ENCODE measurements at places on chromosomes 6 and 20.

DNA sequence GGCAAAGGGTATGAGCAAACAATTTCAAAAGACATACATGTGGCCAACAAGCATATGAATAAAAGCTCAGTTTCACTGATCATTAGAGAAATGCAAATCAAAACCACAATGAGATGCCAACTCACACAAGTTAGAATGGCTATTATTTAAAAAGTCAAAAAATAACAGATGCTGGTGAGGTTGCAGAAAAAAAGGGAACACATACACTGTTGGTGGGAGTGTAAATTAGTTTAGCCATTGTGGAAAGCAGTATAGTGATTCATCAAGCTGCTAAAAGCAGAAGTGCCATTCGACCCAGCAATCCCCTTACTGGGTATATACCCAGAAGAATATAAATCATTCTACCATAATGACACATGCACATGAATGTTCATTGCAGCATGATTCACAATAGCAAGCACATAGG, 6.7 kb upstream of the KHDC1L start:
- no peak for DNase-seq

DNA sequence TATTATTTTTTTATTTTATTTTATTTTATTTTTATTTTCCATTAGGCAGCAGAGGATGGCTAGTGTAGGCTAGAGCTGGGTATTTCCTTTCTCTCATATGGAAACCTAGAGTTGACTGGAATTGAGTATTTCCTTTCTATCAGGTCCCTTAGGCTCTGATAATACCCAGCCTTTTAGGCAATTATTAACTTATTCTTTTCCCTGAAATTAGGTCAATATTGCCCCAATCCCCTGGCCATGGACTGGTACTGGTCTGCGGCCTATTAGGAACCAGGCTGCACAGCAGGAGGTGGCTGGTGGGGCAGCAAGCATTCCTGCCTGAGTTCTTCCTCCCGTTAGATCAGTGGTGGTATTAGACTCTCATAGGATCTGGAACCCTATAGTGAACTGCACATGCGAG, 632.2 kb downstream of the TENT5A start:
- DNase-seq: no peak

- no peak for DNase-seq
These were observed 13.6 kb downstream of the STMND1 start for GRCh38 chr6:17115251-17116116.

- no peak for DNase-seq
These were observed 308.3 kb upstream of the PREP start for GRCh38 chr6:105711216-105711615.

- no peak for DNase-seq
These were observed 9.8 kb downstream of the RAET1G start for GRCh38 chr6:149913085-149913484.

DNA sequence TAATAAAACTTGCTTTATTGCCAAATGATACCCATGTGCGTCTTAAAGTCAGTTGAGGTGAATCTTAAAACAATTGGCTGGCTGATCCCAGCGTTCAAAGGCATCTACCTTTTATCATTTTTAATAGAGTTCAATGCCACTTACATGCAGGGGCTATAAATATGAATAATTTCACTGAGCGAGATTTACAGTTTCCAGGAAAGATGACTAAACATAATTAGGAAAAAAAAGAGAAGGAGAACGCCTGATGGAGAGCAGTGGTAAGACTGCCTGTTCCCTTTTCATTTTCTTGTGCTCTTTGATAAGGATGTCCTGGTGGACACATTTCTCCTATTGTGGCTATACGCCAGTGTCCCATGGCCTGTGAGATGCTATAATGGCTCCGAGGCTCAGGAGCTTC, 139.9 kb upstream of the SLC22A23 start:
- no peak for DNase-seq

GRCh38 chr6:68368845-68369244, 266.2 kb upstream of the ADGRB3 start:
- DNase-seq: no peak

DNA sequence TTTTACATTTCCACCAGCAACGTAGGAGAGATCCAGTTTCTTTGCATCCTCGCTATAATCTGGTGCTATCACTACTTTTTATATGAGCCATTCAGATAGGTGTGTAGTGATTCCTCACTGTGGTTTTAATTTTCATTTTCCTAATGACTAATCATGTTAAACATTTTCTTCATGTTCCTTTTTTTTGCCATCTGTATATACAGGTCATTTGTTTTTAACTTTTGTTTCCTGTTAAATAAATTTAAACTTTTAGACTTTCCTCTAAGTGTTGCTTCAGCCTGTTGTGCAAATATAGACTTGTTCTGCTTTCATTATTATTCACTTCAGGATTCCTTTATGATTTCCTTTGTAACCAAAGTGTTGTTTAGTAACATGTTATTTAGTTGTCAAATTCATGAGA, 697.4 kb downstream of the PTPRT start:
- DNase-seq: no peak
